Chondrocyte (in vitro differentiated cells): ENCODE measurements at places on chromosomes 7 and 10. TPM values are rescaled to one million over a fixed set of nuclear protein-coding genes. Genes with fewer than 3 reads are reported as not detected.
A peak's percentile ranks its signal among the peaks of the same experiment; 100 is the strongest.

DNA sequence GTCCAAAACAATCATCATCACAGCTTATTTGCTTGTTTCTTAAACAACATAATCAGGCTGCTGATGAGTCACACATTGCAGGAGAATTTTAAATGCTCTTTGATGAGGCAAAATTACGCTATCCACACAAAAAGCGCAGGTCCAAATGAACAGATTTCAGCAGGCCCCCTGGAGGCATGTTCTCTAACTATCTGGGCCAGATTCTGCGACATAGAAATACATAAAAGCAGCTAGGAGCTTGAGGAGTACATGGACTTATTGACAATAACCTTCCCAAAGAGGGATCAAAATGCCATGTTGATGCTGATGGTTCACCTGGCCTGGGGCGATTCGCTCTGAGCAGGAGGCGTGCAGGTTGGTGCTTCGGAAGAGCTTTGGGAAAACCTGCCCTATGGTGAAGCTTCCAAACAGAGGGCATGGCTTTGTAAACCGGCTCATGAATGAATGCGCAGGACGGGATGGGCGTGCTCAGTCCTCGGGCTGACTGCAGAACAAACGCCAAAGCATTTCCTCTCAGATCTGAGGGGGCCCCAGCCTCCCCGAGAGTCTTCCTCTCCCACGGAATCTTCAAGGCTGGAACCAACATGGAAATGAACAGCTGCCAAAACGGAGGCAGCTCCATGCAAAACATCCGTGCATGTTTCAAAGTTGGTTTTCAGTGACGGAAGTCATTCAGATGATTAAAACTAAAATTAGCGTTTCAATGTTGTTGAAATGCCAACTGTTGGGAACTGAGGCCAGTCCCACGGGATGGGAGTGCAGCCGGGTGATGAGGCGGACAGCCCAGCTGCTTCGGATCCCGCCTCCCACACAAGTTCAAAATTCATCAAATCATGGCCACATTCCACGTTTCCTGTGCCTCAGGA lies 179.6 kb downstream of the TCERG1L start:
- DNase-seq = peak; percentile 49

DNA sequence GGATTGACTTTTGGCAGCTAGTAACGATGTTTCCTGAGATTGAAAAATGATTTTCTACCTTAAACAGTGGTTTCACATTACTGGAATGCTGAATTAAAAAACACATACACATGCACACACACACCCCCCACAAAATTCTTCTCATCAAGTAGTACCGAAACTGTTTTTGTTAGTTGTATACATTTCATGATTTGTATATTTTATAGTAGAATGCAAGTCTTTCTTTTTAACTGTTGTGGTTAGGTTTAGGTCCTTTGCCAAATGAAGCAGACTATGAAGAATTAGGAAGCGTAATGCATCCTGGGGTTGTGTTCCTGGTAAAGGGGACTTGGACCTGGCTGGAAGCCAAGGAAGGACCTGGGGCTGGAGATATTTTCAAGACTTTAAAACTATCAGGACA lies 505.8 kb downstream of the SUGCT start:
- no peak for DNase-seq

Gene UPK3B
- 0.46 to 1.4 TPM (median 0.62 TPM) in 3 replicates for total RNA-seq

- DNase-seq = no peak
Measured at GRCh38 chr7:12706900-12707536, 19.6 kb downstream of the ARL4A start.

GRCh38 chr10:3982746-3983442 lies 197.9 kb upstream of the KLF6 start:
- no peak for DNase-seq

Gene LRRD1
- total RNA-seq = 0.22 to 0.41 TPM in 2 of 3 replicates, not detected in the other

DNA sequence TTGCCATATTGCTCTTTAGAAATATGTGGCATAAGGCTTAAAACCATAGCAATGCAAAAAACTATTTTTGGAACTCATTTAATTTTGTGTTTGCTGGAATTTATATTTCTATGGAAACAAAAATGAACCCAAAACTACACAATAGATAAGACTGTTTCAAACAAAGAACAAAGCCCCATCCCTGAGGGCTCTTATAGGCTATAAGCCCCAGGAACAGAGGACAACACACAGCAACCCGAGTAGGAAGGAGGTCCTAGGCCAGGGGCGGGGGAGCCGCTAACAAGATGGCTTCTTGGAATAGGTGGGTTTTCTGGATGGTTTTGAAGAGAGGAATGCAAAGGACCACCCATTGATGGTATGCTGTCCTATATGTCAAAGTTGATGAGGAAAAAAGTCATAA lies 8.6 kb downstream of the COL28A1 start:
- DNase-seq = peak; percentile 41

GRCh38 chr7:158049271-158049670 lies 538.4 kb downstream of the PTPRN2 start:
- no peak for DNase-seq

DNA sequence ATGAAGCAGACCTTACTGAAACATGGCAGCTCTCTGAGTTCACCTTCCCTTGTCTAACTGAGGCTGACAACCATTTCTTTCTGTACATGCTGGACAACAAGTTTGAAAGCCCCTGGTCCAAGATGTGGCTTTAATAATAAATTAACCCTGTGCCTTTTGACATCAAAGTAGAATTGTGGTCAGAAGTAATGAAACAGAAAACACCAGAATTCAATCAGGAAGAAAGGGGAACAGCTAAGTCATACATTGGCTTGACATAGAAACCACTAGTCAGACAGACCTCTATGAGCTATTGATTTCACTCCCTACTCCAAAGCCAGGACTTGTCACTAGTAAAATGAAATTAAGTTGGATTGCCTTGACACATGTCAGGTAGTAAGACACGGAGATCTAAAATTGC lies 175.2 kb upstream of the ASAH2 start:
- DNase-seq = no peak

GRCh38 chr10:79415736-79416577 lies 29.5 kb downstream of the ZCCHC24 start:
- peak; percentile 38 for DNase-seq

Gene PHKG1
- total RNA-seq = 0.15 to 0.62 TPM (median 0.24 TPM) in 3 replicates

GRCh38 chr10:37263304-37263703 lies 137.9 kb downstream of the ANKRD30A start:
- no peak for DNase-seq

DNA sequence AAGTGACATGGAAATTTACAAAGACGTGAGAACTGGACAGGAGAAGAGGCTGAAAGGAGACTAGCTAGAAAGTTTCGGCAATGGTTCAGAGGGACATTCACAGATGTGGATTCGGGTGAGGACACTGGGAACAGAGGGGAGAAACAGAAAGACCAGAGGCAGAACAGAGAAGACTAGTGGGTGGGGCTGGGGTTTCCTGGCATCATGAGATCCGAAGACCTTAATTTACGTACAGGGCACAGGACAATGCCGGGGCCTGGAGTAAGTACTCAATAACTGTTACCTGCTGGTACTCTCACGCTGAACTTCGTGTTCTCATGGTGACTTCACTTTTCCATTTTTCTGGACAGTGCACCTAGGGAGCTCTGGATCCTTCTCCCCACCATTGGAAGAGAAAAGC lies 53.5 kb downstream of the VOPP1 start:
- DNase-seq = no peak

- DNase-seq = no peak
Measured at GRCh38 chr7:159191236-159191635, 46.6 kb upstream of the VIPR2 start.

GRCh38 chr7:50397971-50398324 lies 52.2 kb downstream of the FIGNL1 start:
- no peak for DNase-seq

Gene BAMBI
- total RNA-seq = 10.9 to 17.0 TPM (median 11.6 TPM) in 3 replicates

- DNase-seq = no peak
Measured at GRCh38 chr7:125118444-125118843, 188.8 kb upstream of the POT1 start.

GRCh38 chr10:78658645-78659597 lies 409.8 kb upstream of the ZMIZ1 start:
- DNase-seq = no peak

Gene RPA3
- 8.3 to 17.2 TPM (median 13.5 TPM) in 3 replicates for total RNA-seq

- no peak for DNase-seq
Measured at GRCh38 chr7:36654436-36654835, 69.9 kb downstream of the AOAH start.

- DNase-seq = no peak
Measured at GRCh38 chr7:20438694-20439376, 108.1 kb downstream of the ITGB8 start.

DNA sequence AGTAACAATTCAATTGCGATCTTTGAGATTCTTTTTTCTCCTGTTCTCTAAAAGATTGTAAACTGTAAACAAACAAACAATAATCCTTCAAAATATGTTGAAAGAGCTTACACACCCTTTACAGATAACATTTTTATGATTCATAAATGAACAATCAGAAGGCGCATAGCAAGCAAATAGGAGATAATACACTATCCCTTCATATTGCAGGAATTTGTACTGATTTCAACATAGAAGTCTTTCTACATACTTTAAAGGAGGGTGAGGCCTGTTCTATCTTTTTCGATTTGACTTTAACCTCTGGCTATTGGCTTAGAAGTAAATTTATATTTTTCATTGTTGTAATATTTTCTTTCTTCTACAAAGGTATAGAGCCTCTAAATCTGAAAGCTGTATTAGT lies 57.2 kb downstream of the TFEC start:
- DNase-seq = no peak

DNA sequence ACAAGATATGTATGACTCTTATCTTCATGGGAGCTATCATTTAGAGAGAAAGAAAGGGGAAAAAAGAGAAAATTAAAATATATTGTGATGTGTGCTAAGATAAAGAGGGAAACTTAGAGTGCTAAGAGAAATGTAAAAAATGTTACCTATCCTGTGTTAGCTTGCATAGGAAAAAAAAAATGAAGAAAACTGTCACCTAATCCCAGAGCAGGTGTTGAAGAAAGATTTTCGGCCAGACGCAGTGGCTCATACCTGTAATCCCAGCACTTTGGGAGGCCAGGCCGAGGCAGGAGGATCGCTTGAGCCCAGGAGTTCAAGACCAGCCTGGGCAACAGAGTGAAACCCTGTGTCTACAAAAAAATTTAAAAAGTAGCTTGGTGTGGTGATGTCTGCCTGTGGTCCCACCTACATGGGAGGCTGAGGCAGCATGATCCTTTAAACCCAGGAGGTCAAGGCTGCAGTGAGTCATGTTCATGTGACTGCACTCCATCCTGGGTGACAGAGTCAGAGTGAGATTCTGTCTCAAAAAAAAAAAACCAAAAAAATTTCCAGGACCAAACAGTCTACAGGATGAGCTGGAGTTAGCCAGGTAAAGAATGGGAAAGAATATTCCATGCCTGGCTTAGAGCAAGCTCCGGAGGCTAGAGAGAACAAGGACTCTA lies 2.4 kb upstream of the MKLN1 start:
- no peak for DNase-seq

Gene MRLN
- not detected in 3 replicates for total RNA-seq

GRCh38 chr7:101299511-101300464 lies 21.8 kb downstream of the IFT22 start:
- DNase-seq = no peak

Gene KAZALD1
- 18.9 to 43.4 TPM (median 19.8 TPM) in 3 replicates for total RNA-seq

Gene TMEM60
- total RNA-seq = 15.3 to 16.6 TPM (median 15.5 TPM) in 3 replicates

GRCh38 chr7:94160719-94161435 lies 156.7 kb upstream of the BET1 start:
- DNase-seq = no peak

Gene GNAT3
- not detected in 3 replicates for total RNA-seq

Gene ARMH3
- 18.1 to 19.3 TPM (median 18.4 TPM) in 3 replicates for total RNA-seq

GRCh38 chr7:20647036-20647435 lies 31.6 kb downstream of the ABCB5 start:
- DNase-seq = no peak

DNA sequence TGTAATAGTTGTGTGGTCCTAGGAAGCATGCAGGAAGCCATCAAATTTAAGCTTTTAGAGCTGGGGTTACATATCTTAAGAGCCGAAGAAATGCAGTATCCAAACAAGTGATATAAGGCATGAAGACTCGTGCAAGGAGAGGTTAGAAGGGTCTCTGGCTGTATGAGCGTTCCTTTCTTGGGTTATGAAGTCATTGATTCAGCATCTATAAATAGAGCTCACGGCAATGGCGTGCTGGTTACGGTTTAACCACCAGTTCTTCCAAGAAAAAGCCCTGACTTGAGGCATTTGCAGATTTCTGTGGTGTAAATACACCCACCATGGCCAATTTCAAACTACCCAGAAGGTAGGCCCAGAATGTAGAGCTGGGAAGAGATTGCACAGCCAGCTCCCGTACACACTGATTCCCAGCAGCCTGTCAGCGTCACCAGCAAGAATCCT lies 72.0 kb upstream of the KAT6B start:
- DNase-seq = no peak

- DNase-seq = no peak
Measured at GRCh38 chr7:13802651-13803050, 186.8 kb downstream of the ETV1 start.

DNA sequence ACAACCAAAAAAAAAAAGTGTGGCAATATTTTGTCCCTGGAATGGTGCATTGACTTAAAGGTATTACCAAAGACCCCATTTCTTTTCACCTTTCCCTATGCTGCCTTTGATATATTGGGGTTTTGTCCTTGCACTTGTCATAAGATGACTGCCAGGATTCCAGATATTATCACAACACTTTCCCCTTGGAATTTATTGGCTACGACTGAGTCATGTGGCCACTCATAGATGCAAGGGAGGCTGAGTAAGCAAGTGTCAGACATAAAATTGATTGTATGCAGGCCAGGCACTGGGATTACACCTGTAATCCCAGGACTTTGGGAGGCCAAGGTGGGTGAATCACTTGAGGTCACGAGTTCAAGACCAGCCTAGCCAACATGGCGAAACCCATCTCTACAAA lies 83.6 kb downstream of the PPP1R3C start:
- DNase-seq = no peak

- DNase-seq = peak; percentile 61
Measured at GRCh38 chr10:97762056-97762455, 9.7 kb downstream of the SFRP5 start.

GRCh38 chr10:119441151-119441821 lies 101.2 kb downstream of the RGS10 start:
- no peak for DNase-seq

GRCh38 chr7:55977831-55978230 lies 13.4 kb downstream of the NIPSNAP2 start:
- DNase-seq = no peak

DNA sequence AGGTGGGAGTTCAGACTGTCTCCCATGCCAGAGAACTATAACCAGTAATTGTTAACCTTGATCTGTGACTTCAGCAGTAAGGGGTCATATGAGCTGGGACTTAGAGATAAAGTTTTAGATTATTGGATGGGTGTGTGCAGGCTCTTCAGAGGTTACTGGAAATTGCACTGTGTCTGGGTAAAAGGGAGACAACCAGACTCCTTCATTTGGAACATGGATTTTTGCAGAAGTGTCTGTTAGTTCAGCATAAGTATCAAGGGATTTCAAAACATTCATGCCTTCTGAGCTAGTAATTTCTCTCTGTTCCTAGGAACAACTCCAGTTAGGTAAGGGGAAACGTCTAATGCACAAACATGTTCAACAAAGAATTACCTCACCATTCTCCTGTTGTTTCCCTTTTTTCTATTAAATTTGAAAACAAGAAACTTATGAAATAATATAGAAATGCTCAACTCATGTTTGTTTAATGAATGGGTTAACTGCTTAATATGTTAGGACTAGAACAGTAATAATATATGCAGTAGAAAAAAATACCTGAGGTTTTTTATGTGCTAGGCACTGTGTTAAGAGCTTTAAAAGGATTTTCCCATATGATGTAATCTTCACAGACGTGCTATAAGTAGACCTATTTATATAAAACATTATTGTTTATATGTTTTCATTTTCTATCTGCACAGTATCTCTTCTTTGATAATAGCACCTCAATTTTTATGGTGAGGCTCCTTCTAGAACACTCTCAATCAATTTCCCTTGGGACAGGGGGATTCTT lies 233.0 kb downstream of the CACNA2D1 start:
- no peak for DNase-seq

- DNase-seq = no peak
Measured at GRCh38 chr7:13107291-13107690, 419.9 kb downstream of the ARL4A start.

Gene LAMB1
- total RNA-seq = 405 to 481 TPM (median 466 TPM) in 3 replicates
